NCI-H524 treated with DMSO at 0.1 percent for 48 hours (cell line): ENCODE measurements at places on chromosomes 16 and 17.
A peak's percentile ranks its signal among the peaks of the same experiment; 100 is the strongest.

- DNase-seq = no peak
These were observed 10.8 kb upstream of the ANKS4B start for GRCh38 chr16:21222495-21223337.

GRCh38 chr17:17741349-17742023, 60.2 kb downstream of the RAI1 start:
- no peak for DNase-seq

DNA sequence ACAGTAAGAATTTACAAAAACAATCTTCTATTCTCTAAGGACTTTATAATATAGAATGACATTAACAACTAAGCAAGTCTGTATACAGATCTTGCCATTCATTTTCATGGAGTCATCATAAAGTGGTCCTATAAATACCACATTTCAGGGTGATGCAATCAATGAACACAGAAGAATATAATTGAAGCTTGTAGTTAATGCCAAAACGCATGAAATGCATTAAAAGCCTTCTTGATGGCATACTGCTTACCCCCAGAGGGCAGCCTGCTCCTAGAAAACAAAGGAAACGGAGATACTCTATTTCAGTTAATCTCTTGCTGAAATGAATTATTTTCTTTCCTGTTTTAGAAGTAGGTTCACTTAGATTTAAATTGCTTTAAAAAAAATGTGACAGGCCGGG, 45.2 kb upstream of the STAC2 start:
- no peak for DNase-seq

DNA sequence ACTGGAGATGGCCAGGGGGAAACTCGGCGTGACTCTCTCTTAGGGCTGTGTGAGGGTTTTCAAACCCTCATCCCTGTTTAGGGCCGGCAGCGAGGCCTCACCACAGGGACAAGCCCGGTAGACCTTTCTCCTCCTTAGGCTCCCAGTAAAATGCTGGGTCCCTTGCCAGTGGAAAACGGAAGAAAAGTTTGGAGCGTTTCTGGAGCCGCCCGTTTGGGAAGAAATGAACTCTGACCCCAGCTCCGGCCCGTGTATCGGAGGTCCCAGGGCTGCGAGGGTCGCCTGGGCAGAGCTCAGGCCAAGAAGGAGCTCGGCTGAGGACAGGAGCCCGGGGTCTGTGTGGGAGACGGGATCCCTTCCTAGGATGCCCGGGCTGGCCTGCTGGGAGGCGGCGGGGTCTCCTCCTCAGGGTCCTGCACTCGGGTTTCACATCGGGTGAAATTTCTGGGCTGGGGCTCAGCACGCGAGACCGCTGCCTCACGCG, 23.2 kb downstream of the ZNF213 start:
- no peak for DNase-seq

DNA sequence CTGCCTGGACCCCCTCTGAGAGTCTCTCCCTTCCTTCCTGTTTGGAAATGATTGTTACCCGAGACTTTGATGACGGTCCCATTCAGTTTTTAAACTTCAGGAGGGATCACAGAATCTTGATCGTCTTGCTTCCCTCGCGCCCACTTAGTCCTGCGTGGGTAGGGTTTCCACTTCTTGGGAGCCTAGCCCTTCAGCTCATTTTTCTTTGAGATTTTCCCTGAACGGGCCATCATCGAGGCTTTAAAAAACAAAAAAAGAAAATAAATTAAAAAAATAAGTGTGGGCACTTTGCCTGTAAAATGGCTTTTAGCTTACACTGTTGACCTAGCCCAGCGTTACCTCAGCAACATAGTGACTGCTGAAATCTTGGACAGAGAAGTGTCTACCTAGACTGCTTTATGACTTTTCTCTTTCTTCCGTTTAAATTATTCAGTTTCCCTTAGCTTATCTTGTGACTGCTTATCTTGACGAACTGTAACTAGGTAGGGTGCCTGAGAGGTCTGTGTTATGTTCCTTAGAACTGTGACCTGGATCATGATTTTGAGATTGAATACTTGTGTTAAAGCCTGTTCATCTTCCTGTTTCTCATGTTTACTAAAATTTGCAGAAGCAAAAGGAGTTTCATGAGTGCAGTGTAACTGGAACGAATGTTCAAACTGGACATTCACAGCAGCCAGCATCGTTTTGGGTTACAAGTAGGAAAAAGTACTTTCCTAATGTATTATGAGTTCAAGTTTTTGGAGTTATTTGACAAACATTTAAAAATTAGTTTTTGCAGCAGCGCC, 874 bp downstream of the WWP2 start:
- no peak for DNase-seq

GRCh38 chr17:34974794-34975785, 5.2 kb upstream of the LIG3 start:
- DNase-seq = no peak

DNA sequence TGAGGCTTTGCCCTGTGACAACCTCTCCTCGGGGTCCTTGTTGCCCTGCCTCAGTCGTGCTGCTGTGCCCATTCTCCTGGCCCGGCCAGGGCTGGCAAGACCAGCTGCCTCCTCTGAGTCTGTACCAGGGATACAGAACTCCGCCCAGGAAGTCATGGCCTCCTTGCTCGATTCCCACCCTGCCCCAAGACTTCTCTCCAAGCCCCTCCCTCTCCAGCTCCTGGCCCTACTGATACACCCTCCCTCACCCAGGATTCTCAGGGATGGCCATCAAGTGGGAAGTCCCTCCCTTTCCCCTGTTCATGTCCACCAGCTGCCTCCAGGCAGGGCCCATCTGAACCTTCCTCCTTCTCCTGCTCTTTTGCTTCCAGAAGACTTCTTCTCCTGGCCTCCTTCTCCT, 11.2 kb upstream of the TMEM208 start:
- DNase-seq = no peak

GRCh38 chr16:88442383-88442726, 10.7 kb upstream of the ZFPM1 start:
- no peak for DNase-seq

DNA sequence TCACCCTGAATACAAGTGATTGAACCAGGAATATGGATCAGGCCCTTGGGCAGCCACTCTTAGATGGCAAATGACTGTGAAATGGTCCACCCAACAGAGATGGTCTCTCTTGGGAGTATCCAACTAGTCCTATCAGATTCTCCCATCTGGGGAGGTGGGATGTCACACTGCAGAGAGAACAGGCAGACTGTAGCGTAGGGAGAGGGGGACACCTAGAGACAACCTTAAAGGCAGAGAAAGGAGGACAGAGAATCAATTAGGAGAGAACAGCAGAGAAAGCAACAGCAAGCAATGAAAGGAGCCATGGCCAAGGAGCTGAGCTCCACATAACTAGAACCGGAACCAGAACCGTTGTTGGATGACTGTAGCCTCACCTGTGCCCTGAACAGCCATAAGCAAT, 37.2 kb downstream of the IQCK start:
- no peak for DNase-seq

- peak; percentile 57 for DNase-seq
These were observed 19.4 kb downstream of the CEP295NL start for GRCh38 chr17:78883533-78884131.

DNA sequence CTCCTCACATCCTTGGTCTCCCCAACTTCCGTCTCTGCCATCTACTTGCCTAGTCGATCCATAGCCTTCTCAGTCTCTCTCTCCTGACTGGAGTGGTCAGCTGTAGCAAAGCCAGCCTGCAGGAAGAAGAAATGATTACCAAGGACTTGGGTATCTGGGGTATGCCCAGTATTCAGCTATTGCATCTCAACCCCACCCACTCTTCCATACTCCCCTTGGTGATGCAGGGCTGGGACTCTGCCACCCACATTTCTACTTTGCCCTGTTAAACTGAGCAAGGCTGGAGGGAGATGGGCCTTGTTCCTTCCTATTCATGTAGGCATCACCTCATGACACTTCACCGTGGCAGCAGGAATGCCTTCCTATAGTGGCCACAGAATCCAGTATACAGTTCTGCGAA, 2.3 kb downstream of the COPRS start:
- DNase-seq = no peak

- no peak for DNase-seq
These were observed 93.0 kb upstream of the ZFHX3 start for GRCh38 chr16:73140929-73141328.

DNA sequence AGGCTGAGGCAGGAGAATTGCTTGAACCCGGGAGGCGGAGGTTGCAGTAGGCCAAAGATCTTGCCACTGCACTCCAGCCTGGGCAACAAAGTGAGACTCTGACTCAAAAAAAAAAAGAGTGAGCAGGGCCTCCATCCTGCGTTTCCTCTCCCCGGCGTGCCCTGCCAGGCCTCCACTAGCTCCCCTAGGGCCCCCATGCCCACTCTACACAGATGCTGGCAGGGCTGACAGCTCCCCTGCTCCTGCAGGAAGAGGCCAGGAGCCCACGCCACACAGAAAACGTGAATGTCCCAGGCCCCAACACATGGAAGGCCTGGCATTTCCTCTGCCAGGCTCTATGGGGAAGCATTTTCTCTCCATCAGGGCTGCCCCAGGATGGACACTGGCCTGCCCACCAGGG, 109.4 kb downstream of the AMFR start:
- no peak for DNase-seq

DNA sequence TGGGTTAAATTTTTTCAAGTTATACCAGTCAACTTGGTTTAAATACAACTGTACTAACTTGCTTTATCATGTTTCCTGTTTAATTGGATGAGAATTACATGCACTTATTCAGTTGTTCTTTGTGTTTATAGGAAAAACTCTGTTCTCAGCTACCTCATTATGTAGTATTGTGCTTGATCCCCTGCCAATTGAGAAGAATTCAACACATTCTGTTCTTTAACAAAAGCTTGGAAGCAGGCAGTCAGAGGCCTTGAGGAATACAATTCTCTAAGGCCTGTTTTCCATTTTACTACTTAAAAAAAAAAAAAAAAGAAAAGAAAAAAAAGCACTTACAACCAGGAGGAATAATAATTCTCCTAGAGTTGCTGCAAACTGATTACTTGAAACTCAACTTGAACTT, 60.6 kb upstream of the CMIP start:
- DNase-seq = no peak

GRCh38 chr17:79109584-79109983, 35.0 kb downstream of the ENGASE start:
- no peak for DNase-seq

GRCh38 chr16:85011846-85012284, 530 bp upstream of the ZDHHC7 start:
- no peak for DNase-seq

- no peak for DNase-seq
These were observed 82.4 kb downstream of the ANKRD11 start for GRCh38 chr16:89407925-89408300.

- no peak for DNase-seq
These were observed 297 bp downstream of the TBC1D10B start for GRCh38 chr16:30369938-30370455.
